ENCODE measurements at places on chromosomes 2 and 18. TPM values are rescaled to one million over a fixed set of nuclear protein-coding genes. Genes with fewer than 3 reads are reported as not detected.

- peaks cover 11% of the 10 kb centered on the region for H3K36me3 ChIP-seq
- H3K27me3 ChIP-seq = peaks cover 34% of the 10 kb centered on the region
- peaks cover 12% of the 10 kb centered on the region for H3K4me1 ChIP-seq
- peak overlapping the region; percentile 77 for H3K4me3 ChIP-seq
- no peak overlapping the region for H3K27ac ChIP-seq
- DNase-seq = no peak
These were observed 12.4 kb downstream of the KIF5C start for GRCh38 chr2:148887350-148888002.

- DNase-seq = no peak
- H3K4me1 ChIP-seq = no peaks in the 10 kb centered on the region
- H3K27ac ChIP-seq = no peak overlapping the region
- no peak overlapping the region for H3K4me3 ChIP-seq
- H3K36me3 ChIP-seq = no peaks in the 10 kb centered on the region
- no peaks in the 10 kb centered on the region for H3K27me3 ChIP-seq
These were observed 179.4 kb downstream of the MYCN start for GRCh38 chr2:16119741-16120140.

DNA sequence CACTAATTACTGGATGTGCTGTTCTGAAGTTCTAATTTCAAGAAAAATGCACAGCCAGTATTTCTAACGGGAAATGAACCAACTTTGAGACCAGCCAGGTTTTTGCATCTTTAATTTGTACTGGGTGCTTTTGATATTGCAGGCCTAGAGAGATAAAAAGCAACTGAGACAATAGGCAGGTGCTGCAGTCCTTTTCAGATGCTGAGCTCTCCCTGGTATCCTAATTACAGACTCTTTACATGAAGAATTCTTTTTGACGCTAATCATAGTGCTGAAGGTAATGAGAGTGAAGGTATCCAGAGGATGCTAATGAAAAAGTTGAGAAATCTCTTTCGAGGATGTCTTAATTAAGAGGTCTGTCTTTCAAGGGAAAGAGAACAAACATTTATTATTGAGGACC, 85.1 kb downstream of the SERPINB8 start:
- no peak for DNase-seq
- no peak overlapping the region for H3K27ac ChIP-seq
- no peaks in the 10 kb centered on the region for H3K27me3 ChIP-seq
- H3K4me1 ChIP-seq = no peaks in the 10 kb centered on the region

GRCh38 chr18:24026457-24026856, 11.9 kb downstream of the TTC39C start:
- H3K4me3 ChIP-seq = no peak overlapping the region
- no peak for DNase-seq

GRCh38 chr2:69213201-69213600, 173.8 kb downstream of the GFPT1 start:
- H3K4me3 ChIP-seq = no peak overlapping the region
- H3K4me1 ChIP-seq = no peaks in the 10 kb centered on the region
- H3K27ac ChIP-seq = no peak overlapping the region
- no peak for DNase-seq
- peaks cover 4% of the 10 kb centered on the region for H3K27me3 ChIP-seq

- H3K36me3 ChIP-seq = peaks cover 25% of the 10 kb centered on the region
- peak; percentile 24 for DNase-seq
These were observed 27.4 kb downstream of the HPCAL1 start for GRCh38 chr2:10329880-10330699.

DNA sequence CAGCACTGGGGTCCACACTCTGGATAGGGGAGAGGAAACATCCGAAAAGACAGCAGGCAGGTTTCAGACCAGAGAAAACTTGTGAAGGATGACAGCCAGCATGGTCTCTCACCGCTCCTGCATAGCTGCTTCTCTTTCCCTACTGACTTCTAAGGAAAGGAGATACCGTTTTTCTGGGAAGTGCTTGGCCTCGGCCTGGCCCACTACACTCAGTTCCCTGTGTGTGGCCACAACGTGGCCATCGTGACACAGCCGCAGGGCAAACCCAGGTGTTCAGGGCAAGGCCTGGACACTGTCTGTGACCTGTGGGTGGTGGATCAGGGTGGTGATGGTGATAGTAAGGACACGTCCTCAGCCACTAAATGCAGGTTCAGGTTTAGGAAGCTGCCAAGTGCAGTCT, 34.2 kb upstream of the ACAA2 start:
- no peak overlapping the region for H3K27ac ChIP-seq
- H3K27me3 ChIP-seq = peaks cover 9% of the 10 kb centered on the region
- no peak for DNase-seq
- H3K4me1 ChIP-seq = no peaks in the 10 kb centered on the region
- H3K4me3 ChIP-seq = no peak overlapping the region

DNA sequence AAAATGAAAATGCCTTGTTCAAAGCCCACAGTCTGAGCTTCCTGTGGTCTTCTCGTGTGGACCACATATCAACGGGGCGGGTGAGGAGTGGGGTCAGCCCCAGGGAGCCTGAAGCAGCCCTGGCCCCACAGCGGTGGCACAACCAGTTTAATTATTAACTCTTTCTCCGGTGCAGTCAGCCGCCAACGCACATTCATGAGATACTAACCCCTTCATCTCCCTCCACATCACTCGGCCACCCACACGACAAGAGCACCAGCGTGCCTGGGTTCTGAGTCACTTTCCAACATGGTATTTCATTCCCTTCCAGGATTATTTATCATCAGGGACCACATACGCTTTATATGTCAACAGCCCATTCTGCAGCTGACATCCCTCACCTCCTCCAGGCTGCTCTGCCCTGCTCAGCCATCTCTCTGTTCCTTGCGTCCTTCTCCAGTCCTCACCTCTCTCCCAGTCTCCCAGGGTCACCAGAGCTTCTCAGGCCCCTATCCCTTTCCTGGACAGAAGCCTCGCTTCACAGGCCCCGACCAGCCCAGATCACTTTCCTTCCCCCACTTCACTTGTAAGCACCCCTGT, 48.0 kb upstream of the ID2 start:
- H3K36me3 ChIP-seq = no peaks in the 10 kb centered on the region
- H3K27me3 ChIP-seq = peaks cover 26% of the 10 kb centered on the region
- no peak overlapping the region for H3K27ac ChIP-seq
- no peak overlapping the region for H3K4me3 ChIP-seq
- H3K4me1 ChIP-seq = peaks cover 2% of the 10 kb centered on the region

DNA sequence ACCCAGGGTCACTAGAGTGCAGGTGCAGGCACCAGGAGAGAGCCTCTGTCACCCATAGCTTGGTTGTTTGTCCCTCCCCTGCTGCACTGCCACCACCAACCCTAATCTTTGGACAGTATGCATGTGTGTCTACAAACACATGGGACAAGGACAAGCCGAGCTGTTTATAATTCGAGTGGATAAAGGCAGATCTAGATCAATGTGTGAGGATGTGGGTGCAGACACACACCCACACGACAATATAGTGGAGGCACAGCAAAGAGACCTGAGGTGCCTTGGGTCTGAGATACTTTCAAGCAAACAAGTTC, 199.2 kb downstream of the TNS1 start:
- H3K27me3 ChIP-seq = no peaks in the 10 kb centered on the region
- no peak overlapping the region for H3K4me3 ChIP-seq
- peaks cover 1% of the 10 kb centered on the region for H3K4me1 ChIP-seq
- no peaks in the 10 kb centered on the region for H3K36me3 ChIP-seq

DNA sequence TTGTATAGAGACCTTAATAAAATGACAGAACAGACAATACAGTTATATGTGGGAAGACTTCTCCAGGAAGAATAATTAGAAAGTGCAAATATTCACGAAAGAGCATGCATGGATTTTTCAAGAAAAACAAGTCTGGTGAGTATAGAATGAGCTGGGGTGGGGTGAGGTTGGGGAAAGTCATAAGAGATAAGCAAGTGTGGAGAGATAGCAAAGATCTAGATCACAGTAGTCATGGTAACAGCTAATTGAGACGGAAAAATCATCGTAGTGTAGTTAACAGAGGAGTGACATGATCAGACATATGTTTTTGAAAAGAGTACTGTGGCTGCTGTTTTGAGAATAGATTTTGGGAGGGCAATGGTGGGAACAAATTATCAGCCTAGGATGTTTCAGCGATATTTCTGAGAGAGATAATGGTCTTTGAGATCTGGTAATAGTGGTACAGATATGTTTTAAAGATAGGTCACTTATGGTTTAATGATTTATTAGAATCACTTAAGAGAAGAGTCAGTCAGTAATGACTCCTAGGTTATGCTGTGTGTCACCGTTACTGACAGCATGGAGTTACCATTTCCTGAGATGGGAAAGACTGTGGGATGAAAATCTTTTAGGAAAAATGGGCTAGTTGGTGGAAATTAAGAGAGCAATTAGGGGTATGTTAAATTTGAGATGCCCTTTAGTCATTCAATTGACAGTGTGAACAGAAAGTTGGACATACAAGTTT, 248.5 kb upstream of the SLC8A1 start:
- no peaks in the 10 kb centered on the region for H3K27me3 ChIP-seq
- H3K36me3 ChIP-seq = no peaks in the 10 kb centered on the region
- no peak for DNase-seq
- no peak overlapping the region for H3K4me3 ChIP-seq

DNA sequence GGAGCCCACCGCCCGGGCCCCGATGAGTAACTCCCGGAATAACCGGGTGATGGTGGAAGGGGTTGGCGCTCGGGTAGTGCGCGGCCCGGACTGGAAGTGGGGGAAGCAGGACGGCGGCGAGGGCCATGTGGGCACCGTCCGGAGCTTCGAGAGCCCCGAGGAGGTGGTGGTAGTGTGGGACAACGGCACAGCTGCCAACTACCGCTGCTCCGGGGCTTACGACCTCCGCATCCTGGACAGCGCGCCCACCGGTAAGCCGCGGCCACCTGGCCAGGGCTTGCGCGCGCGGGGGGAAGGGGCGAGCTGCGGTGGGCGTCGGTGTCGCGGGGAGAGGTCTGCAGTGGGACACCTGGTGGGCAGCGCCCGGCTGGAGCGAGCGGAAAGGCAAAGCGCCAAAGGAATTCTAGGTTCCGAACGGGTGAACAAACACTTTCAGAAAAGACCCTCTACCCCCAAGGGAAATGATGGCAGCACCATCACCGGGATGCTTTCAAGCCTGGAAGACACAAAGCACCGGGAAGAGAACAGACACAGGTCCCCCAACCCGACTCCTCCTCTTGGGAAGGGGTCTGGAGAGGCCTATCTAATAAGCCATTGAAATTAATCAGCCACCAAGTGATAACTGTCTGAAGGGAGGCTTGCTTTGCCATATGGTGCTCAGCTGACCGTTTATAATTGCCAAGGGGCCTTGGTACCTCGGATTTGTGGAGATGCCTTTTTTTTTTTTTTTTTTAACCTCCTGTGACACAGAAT, 1.1 kb downstream of the MIB1 start:
- DNase-seq = peak; percentile 18
- H3K27me3 ChIP-seq = no peaks in the 10 kb centered on the region
- H3K36me3 ChIP-seq = peaks cover 20% of the 10 kb centered on the region

GRCh38 chr2:204023088-204023487, 86.5 kb downstream of the ICOS start:
- H3K4me3 ChIP-seq = no peak overlapping the region
- H3K27me3 ChIP-seq = no peaks in the 10 kb centered on the region
- no peak overlapping the region for H3K27ac ChIP-seq
- peaks cover 57% of the 10 kb centered on the region for H3K4me1 ChIP-seq

DNA sequence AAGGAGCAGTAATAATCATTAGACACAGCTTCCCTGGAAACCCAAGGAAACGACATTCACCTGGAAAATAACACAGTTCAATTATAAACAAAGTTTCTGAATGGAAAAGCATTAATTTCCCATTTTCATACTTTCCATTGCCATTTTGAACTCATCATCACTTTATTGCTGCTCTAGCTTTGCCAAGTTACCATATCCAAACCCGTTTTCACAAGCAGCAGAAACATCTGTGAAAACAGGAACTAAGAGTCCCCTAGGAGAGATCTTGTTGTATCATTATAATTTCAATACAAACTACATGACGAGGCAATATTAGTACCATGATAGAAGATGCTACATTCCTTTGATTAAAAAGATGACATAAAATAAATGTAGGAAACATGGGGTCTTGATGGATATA, 597.0 kb upstream of the NRXN1 start:
- H3K4me3 ChIP-seq = no peak overlapping the region
- DNase-seq = no peak
- H3K36me3 ChIP-seq = no peaks in the 10 kb centered on the region
- H3K27me3 ChIP-seq = no peaks in the 10 kb centered on the region
- H3K27ac ChIP-seq = no peak overlapping the region

GRCh38 chr18:911025-911424, 6.4 kb downstream of the ADCYAP1 start:
- no peak for DNase-seq
- no peak overlapping the region for H3K4me3 ChIP-seq
- peaks cover 66% of the 10 kb centered on the region for H3K27me3 ChIP-seq
- H3K27ac ChIP-seq = no peak overlapping the region
- H3K36me3 ChIP-seq = peaks cover 3% of the 10 kb centered on the region

DNA sequence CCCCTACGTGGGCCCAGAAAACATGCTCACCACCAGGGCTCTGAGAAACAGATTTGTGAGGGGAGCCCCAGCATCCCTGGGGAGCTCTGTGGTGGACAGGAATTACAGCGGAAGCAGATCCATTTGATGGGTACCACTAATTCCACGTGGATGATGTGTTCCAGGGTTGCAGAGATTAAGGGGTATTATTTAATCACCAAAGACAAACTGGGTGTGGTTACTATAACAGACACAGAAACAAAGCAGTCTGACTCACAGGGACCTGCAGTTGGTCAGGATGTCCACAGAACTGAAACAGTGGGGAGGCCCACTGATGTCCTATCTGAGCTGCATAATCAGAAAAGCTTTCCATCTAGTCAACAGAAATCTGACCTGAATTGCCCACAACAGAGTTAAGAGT, 65.8 kb downstream of the PSMG2 start:
- no peaks in the 10 kb centered on the region for H3K36me3 ChIP-seq
- no peak overlapping the region for H3K27ac ChIP-seq
- H3K4me1 ChIP-seq = peaks cover 6% of the 10 kb centered on the region
- H3K4me3 ChIP-seq = no peak overlapping the region
- no peaks in the 10 kb centered on the region for H3K27me3 ChIP-seq

DNA sequence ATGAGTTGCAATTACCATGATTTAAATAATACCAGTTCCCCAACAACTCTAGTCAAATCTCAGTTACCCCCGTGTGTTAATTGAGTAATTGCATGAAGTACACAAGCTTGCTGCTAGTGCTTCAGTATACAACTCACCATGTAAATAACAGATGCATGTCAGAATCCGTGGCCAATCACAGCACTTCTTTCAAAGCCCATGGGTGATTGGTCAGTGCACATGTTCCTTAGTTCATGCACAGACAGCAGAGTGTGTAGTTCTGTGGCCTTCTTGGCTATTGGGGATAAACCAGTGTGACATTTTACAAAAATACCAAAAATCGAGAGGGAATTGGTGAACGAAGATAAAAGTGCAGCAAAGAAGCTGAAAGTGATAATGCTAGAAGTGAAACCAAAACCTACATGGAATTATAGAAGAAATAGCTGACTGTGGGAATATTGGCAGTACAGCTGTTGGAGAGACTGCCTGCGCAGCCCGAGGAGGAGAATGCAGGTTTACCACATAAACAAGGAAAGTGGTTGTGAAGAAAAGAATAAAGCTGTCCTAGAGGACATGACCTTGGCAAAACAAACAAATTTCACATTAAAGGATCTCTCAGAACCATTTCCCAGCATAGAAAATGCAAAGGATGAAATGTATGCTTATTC, 59.4 kb downstream of the NEDD4L start:
- H3K27ac ChIP-seq = no peak overlapping the region
- H3K4me3 ChIP-seq = no peak overlapping the region
- DNase-seq = no peak
- H3K27me3 ChIP-seq = peaks cover 6% of the 10 kb centered on the region
- no peaks in the 10 kb centered on the region for H3K4me1 ChIP-seq

ARHGAP28 gene
- total RNA-seq = not detected

GNLY gene
- total RNA-seq = 21.9 TPM

LYPD6B gene
- not detected for total RNA-seq

LRATD1 gene
- total RNA-seq = not detected

TTN gene
- total RNA-seq = 3.3 TPM

SSB gene
- 111 TPM for total RNA-seq

PJVK gene
- total RNA-seq = 1.7 TPM

IL1A gene
- 6.8 TPM for total RNA-seq

C2orf80 gene
- total RNA-seq = not detected

ANKRD30B gene
- not detected for total RNA-seq

DAW1 gene
- not detected for total RNA-seq

All from activated T-helper 2 cell treated with anti-CD3 and anti-CD28 coated beads, Interferon-gamma antibody, Interleukin-2, Interleukin-4, amounts not matched to agents 10 μg/mL and 5 μg/mL and 100 μg/mL, durations not matched to agents 14 hours and 24 hours and 36 hours (primary cell).